Stimulated activated CD8-positive, alpha-beta memory T cell treated with anti-CD3 and anti-CD28 coated beads, Interleukin-4, amount 100 ng/mL, for 4 hours (primary cell): ENCODE measurements at places on chromosomes 5 and 9.

- DNase-seq = no peak
These were observed 5.9 kb upstream of the FOXD1 start for GRCh38 chr5:73454379-73455036.

DNA sequence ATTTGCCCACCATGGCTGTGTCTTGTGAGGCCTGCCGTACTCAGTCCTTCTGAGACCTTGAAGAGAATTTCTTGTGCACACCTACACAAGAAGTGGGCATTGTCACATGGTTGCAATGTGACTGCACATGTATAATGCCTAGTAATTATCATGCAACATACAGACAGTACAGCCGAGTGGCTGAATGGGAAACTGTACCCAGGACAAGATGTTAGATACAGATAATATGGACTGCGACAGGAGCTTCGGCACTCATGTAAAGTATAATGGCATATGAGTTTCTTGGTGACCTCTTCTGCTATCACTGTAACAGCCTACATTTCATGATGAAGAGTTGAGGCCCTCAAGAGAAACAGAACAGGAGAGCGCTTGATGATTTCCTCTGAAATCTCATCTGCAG is 4.8 kb upstream of the PRKACG start:
- DNase-seq = no peak

- DNase-seq = no peak
These were observed 139.7 kb downstream of the GABBR2 start for GRCh38 chr9:98568909-98569469.

GRCh38 chr5:41264019-41264418 is 50.7 kb upstream of the C6 start:
- no peak for DNase-seq

GRCh38 chr5:67360047-67360446 is 163.4 kb upstream of the CD180 start:
- no peak for DNase-seq
